ENCODE measurements at places on chromosomes 12 and 14. TPM values are rescaled to one million over a fixed set of nuclear protein-coding genes. Genes with fewer than 3 reads are reported as not detected.

Gene PRPH
- total RNA-seq = 7.3 TPM

Gene FAIM2
- total RNA-seq = 0.14 TPM

Gene RPL10L
- not detected for total RNA-seq

Gene CRACR2A
- total RNA-seq = 1.9 TPM

Gene PIWIL1
- not detected for total RNA-seq
